ENCODE measurements at places on chromosomes 5 and 9.

GRCh38 chr9:135770203-135770535 lies 68.2 kb downstream of the KCNT1 start:
- DNase-seq = no peak

GRCh38 chr9:112869041-112869529 lies 21.6 kb downstream of the SLC46A2 start:
- DNase-seq = no peak

DNA sequence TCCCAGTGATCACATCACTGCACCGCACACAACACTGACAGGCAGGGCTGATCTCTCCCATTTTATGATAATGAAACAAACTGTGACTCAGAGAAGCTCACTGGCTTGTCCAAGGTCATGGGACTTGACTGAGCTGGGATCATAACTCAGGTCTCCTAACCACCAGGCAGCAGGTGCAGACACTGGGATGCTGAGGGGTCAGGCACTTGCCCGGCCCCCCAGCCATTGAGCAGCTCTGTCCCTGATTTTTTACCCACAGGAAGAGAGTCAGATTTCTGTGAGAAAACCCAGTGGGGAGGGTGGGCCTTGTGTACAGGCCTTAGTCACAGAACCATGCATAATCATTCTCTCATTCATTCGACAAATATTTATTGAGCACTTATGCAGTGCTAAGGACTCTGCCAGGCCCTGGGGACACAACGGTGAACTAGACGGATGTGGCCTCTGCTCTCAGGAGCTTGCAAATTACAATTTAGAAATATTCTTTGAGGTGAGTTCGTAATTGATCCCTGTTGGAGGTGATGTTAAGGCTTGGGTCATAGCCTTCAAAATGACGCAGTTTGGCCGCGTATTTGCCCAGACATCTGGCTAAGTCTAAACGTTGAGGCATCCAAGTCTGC lies 54.5 kb upstream of the TGFBR1 start:
- DNase-seq = no peak

DNA sequence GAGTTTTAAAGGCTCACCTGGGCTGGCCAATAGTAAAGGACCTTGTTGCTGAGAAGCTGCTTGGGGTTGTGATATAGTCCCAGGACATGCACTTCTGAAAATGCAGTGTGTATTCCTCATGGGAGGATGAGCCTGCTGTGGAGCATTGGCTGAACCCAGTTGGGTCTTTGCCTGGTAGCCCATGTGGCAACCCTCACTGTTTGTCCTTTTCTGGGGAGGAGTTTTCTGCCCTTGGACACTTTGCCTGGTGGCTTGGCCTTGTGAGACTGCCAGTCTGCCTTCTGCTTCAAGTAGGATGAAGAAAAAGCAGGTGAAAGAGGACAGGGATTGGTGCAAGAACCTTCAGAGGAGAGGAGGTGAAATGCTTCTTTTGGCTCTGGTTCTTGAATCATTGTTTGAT lies 4.0 kb downstream of the TENT4A start:
- DNase-seq = no peak

DNA sequence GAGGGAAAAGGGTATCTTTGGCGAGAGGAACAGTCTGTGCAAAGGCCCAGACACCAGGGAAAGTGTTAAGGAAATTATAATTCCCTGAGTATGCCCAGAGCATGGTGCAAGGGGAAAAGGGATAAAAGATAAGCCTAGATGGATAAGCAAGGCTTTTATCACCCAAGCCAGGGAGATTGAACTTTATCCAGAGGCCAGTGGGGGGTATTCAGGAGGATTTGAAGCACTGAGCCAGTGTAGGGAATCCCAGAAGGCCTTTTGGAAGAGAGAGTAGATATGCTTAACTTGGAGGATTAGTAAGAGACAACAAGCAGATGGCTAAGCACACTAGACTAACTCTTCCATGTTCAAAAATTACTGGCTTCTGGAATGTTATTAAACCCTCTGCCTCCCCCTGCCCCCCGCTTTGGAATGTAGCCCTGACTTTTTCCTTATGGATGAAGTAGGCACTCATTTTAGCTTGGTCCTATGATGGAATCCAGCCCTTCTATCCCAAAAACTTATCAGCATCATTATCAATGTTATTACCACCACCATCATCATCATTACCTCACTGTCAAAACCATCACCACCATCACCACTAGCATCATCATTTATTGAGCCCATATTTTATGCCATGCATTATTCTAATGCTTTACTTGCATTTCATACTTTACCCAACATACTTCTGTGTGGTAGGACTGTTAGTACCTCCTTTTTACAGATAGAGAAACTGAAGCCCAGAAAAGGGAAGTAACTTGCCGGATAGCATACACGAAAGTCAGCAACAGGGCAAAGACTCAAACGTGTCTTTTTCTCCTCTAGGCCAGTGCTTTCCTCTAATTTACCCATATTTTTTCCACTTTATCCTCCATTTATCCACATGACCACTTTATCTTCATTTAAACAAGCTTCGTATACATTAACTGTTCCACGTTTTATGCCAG lies 237.0 kb downstream of the PAPPA start:
- DNase-seq = no peak

DNA sequence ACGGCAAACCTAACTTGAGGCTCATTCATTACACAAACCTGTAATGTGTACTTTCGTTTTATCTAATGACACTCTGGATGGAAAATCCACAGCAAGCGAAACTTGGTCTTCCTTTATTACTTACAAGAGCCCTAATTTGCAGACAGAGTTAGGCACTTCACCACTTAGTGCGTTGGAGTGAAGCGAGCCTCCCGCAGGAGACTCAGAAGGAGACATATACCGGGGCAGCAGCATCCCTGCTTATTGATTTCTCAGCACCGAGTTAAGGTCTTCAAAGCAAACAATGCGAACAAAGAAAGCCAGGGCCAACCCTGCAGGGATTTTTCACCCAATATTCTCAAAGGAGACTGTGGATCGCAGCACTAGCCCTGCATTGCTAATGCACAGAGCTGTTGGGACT lies 28.6 kb downstream of the LSM11 start:
- DNase-seq = no peak

GRCh38 chr5:170720179-170720578 lies 63.3 kb upstream of the GABRP start:
- no peak for DNase-seq

- no peak for DNase-seq
Measured at GRCh38 chr5:155735388-155735787, 591.6 kb upstream of the SGCD start.

- DNase-seq = no peak
Measured at GRCh38 chr5:61322738-61323725, 9.0 kb upstream of the ZSWIM6 start.

- DNase-seq = no peak
Measured at GRCh38 chr5:43993634-43994351, 390.8 kb downstream of the NNT start.

DNA sequence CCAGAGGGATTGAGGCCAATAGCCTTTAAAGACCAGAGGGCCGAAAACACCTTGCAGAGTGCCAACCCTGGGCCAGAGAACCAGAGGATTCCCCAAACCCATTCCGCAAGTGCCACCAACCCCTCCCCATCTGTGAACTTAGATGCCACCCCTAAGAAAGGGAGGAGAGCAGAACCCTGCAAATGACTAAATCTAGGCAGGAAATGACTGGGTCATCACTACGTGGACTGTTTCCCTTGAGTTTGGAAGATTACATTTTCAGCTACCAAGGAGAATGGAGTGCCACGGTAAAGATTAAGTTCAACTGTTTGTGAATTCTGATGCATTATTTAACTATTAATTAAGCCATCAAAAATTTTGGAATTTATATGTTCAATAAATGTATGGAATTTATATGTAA lies 142.8 kb downstream of the ENC1 start:
- no peak for DNase-seq

GRCh38 chr9:116237456-116237855 lies 83.9 kb downstream of the PAPPA start:
- DNase-seq = no peak

- DNase-seq = no peak
Measured at GRCh38 chr9:96486386-96487028, 36.5 kb downstream of the HABP4 start.

DNA sequence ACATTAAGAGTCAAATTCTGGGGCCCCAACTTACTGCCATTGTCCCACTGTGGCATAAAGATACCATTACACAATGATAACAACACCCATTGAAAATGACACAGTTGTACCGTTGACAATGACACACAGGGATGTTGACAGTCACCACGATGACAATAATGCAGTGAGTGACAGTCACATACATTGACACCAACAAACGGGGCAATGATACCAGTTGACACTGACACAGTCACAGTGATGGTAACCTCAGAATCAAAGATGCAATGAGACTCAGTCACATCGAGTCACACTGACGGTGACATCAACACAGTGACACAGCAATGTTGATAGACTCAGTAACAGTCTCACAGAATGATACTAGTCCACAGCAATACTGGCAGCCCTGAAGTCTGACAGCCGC lies 16.9 kb downstream of the CNTFR start:
- no peak for DNase-seq

- DNase-seq = no peak
Measured at GRCh38 chr5:72489536-72489935, 17.7 kb downstream of the ZNF366 start.

- no peak for DNase-seq
Measured at GRCh38 chr9:94720846-94721549, 5.5 kb upstream of the AOPEP start.

GRCh38 chr9:127142931-127143464 lies 20.6 kb upstream of the ANGPTL2 start:
- DNase-seq = no peak

DNA sequence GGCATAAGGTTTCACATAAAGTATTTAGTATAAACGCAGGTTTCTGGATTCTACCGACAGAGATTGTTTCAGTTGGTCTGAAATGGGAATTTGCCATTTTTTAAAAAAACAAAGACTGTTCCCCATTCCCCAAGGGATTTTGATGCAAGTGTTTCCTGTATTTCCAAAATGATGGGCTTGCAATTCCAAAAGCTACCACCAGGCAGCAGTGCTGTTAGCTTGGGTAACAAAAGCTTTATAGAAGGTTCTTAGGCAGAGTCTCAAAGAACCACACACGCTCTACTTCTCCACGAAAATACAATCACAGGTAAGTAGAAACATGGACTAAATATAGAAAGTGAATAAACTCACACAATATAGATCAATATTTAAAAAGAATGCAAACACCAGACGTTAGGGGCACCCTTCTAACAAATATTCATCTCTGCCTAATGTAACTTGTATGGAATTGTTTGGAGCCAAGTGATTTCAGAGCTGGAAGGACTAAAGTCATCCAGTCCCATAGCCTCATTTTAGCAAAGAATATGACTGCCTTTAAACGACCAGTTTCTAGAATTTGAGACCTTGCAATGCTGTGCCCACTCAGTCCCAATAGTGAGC lies 154.3 kb downstream of the SPOCK1 start:
- DNase-seq = no peak

DNA sequence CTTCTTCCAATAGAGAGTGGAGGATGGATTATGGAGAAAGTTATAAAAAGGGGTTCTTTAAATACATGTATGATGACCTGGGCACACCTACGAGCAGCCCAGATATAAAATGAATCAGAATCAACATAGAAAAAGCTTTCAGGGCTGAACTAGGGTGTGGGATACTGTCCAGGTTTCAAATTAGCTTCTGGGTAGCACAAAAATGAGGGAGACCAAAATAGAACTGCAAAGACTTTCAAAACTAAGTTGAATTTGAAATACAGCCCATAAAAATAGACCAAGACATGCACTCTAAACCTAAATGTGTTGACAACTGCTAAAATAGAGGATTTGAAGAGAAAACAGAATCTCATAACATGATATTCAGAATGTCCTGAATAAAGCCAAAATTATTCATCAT lies 17.0 kb downstream of the ZNF484 start:
- DNase-seq = no peak

DNA sequence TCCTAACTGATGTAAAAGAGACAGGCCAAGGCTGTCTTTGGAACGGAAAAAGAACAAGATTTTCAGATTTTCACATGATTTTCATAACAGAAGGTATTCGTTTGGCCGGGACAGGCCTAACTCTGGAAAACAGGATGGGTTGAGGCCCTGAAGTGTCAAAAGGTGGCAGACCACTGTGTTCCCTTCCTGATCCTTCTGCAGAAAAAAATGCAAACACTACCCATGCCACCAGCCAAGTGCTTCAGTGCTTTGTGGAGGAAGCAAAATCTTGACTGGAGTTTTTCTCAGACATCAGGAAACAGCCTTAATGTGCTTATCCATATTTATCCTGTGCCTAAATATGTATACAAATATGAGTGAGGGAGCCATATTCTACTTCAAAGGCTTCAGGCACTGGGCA lies 113.5 kb upstream of the IL6ST start:
- no peak for DNase-seq

GRCh38 chr9:129113645-129114304 lies 2.6 kb downstream of the PTPA start:
- DNase-seq = no peak

DNA sequence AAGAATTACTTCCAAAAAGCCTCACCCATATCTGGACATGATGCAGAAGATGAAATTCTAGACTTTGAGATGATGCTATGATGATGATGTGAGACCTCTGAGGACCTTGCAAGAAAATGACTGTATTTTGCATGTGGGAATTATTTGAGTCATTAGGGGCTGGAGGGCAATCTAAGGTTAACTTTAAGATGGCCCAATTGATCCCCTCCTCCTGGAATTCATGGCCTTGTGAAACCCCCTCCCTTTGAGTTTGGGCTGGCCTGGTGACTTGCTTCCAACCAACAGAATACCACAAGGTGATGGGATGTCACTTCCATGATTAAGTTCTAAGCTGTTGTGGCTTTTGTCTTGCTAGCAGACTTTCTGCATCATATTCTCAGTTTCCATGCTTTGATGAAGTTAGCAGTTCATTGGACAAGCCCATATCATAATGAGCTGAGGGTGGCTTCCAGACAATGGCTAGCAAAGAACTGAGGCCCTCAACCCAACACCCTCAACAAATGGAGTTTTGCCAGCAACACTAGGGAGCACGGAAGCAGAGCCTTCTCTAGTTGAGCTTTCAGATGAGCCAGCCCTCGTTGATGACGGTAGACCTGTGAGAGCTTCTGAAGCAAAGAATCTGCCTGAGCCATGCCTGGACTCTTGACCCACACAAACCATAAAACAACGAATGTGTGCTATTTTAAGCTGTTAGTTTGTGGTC lies 7.4 kb upstream of the AMACR start:
- no peak for DNase-seq

DNA sequence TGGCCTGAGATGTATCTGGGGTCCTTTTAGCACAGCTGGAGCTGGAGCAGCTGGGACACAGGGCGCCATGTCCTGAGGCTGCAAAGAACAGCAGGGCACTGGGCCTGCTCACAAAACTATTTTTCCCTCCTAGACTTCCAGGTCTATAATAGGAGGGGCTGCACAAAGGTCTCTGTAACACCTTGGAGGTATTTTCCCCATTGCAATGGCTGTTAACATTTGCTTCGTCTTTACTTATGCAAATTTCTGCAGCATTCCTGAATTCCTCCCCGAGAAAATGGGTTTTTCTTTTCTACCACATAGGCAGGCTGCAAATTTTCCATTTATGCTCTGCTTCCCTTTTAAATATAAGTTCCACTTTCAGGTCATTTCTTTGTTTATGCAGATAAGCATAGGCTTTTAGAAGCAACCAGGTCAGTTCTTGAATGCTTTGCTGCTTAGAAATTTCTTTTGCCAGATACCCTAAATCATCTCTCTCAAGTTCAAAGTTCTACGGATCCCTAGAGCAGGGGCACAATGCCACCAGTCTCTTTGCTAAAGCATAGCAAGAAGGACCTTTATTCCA lies 130.8 kb downstream of the PCSK1 start:
- no peak for DNase-seq

All from cerebellar nuclear complex (tissue), 1 donor.